ENCODE measurements at places on chromosomes 1 and 21. TPM values are rescaled to one million over a fixed set of nuclear protein-coding genes. Genes with fewer than 3 reads are reported as not detected.

GRCh38 chr1:53324321-53324720 is 3.5 kb downstream of the LRP8 start:
- no peak for DNase-seq

DNA sequence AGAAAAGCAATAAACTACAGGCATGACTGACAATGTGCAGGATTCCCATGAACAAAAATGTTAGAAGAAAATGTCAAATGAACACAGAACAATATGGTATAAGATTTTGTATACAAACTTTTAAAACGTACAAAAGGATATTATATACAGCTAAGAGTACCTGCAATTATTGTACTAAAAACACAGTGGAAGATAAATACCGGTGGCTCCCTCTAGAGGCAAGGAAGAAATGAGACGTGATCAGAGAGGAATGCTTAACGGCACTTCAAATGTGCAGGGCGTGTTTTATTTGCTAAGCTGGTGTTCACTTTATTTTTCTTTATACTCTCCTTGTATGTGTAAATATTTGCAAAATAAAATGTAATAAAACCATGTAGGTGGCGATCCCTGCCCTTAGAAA is 191.8 kb upstream of the SAMSN1 start:
- DNase-seq, result peak; percentile 62

The HES2 gene
- 13.3 TPM for total RNA-seq

DNA sequence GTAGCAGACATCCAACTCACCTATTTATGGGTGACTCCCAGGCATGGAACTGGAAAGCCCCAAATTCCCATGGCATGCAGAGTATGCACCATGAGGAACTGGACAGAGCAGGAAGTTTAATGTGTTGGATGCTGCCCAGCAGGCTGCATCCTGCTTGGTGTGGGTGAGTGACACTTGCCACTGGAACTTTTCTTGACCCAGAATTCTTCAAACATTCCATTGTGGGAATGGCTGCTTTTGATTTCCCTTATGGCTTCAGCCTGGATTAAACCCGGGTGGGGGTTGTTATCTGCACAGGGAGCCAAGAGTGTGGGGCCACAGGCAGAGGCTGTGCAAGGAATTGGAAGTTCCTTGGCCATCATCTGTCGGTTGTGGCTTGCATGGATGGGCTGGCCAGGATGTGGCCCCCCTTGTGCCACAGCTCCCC is 26.9 kb upstream of the BACE2 start:
- peak; percentile 40 for DNase-seq

DNA sequence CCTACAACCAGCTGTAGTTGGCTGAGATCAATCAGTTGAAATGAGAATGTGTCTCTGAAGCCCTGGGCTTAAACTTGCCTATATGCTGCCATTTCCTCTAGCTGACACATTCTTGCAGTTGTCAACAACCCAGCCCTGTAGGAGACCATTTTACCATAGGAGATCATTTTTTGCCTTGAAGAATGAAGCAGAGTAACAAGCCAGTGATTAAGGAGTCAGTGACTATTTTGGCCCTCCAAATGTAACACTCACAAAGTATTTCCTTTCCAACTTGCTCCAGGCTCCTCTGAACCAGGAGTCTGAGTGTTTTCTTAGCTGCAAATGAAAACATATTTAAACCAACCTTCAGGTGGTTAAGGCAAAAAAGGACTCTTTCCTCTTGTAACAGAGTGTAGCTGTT is 183.5 kb downstream of the ZZZ3 start:
- DNase-seq, result peak; percentile 51

DNA sequence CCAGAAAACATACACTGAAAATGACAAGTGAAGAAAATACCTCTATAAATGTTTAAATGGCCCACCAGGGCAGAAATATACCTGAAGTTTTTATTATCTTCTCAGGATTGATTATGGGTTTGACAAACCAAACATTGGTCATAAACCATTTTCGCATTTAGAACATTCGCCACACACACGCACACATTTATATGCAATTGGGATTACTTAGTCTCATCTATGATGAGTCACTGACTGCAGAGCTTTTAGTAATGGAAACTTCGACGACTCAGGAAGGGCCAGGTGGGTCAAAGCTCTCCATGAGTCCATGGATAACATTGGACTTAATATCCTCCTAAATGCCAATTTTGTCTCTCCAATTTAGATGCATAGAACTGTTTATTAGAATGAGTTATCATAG is 16.9 kb downstream of the NRDC start:
- DNase-seq, result no peak

- no peak for DNase-seq
Observed at GRCh38 chr21:40640266-40640789, 206.6 kb downstream of the DSCAM start.

- DNase-seq, result no peak
Observed at GRCh38 chr1:61914823-61915482, 172.7 kb downstream of the PATJ start.

DNA sequence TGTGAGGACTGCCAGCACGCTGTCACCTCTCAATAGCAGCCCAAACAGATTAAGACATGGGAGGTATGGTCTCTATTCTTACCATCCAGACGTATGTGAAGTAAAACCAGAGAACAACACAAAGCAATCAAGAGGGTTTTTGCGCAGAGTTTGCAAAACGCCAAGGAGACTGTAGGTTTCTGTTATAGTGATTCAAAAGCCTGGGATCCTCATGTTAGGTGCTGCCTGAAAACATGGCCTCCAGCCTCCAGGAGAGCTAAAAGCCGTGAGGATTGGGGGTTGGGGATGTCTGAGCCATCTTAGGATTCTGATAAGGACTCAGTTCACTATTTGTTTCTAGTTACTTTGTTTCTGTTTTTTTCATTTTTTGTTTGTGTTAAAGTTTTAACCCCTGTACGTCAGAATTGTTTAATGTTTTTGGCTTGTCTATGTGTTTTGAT is 4.2 kb upstream of the CCT8 start:
- peak; percentile 66 for DNase-seq

The GBP6 gene
- not detected for total RNA-seq

GRCh38 chr1:40143891-40144575 is 17.2 kb upstream of the RLF start:
- peak; percentile 67 for DNase-seq

GRCh38 chr1:214840356-214840755 is 237.4 kb downstream of the CENPF start:
- DNase-seq, result no peak

GRCh38 chr1:191714845-191715244 is 443.4 kb upstream of the RGS18 start:
- peak; percentile 13 for DNase-seq

- no peak for DNase-seq
Observed at GRCh38 chr1:25616987-25617624, 515 bp downstream of the MAN1C1 start.

The PLPPR4 gene
- not detected for total RNA-seq

DNA sequence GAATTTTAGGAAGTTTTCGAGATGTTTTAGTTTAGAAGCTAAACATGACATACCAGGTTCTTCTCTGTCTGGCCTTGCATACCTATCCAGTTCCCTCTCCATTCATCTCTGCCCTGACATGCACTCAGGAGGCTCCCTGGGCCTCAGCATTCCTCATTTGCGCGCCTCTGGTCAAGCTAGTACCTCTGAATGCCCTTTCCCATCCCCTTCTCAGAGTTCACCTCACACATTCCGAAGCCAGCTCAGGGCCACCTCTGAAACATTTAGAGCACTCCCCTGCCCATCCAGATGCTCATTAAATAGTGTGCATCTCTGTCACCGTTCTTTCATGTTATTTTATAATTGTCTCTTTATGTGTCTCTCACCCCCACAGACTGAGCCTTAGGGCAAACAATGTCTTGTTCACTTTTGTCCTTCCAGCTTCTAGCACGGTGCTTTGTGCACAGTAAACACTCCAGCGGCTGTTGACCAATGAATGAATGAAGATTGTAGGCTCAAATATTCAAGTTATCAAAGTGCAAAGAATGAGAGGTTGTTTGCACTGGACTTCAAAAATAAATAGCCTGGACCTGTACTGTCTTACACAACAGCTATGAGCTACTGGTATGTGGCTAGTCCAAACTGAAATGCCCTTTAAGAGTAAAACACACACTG is 1.2 kb upstream of the DHCR24 start:
- DNase-seq, result no peak

DNA sequence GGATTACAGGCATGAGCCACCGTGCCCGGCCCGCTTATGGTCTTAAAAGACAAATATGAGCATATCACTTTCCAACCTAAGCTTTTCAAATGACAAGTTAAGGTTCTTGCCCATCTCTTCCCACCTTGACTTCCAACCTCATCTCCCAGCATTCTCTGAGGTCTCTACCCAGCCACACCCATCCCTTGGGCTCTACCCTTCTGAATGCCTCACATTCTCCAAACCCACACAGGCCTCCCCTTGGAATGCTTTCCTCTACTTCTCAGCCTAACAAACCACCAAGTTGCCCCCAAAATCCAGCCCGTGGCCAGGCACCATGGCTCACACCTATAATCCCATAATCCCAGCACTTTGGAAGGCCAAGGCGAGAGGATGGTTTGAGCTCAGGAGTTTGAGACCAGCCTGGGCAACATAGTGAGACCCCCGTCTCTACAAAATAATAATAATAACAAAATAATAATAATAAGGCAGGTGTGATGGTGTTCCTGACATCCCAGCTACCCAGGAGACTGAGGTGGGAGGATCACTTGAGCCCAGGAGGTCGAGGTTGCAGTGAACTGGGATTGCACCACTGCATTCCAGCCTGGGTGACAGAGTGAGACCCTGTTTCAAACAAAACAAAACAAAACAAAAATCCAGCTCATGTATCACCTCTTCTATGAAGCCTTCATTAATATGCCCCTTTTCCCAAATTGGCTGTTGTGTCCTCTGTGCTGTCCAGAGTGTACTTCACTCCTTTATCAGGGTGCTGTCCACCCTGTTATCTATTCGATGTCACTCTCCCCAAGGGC is 11.2 kb downstream of the DCST2 start:
- no peak for DNase-seq

- DNase-seq, result no peak
Observed at GRCh38 chr1:209720826-209721225, 16.2 kb downstream of the HSD11B1 start.

GRCh38 chr1:158153746-158154444 is 26.8 kb upstream of the CD1D start:
- DNase-seq, result no peak

- no peak for DNase-seq
Observed at GRCh38 chr21:34922479-34922878, 126.6 kb downstream of the RUNX1 start.

- DNase-seq, result peak; percentile 83
Observed at GRCh38 chr1:177927021-177927596, 42.7 kb downstream of the SEC16B start.

The CFAP141 gene
- total RNA-seq, result not detected

DNA sequence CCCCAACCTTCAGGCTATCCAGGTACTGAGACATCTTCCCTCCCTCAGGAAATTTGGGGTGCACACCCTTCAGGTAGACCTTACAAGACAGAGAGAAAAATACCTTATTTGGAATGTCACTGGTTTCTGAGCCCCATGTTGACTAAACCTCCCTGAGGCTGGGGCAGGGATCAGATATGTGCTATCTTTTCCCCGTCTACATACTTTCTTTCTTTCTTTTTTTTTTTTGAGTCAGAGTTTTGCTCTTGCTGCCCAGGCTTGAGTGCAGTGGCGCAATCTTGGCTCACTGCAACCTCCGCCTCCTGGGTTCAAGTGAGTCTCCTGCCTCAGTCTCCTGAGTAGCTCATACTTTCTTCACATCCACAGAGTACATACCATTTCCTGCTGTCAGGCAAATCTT is 1.6 kb downstream of the CYB5R1 start:
- no peak for DNase-seq

GRCh38 chr1:235051521-235051920 is 77.1 kb downstream of the TOMM20 start:
- DNase-seq, result no peak

- no peak for DNase-seq
Observed at GRCh38 chr1:60073605-60074278, at the start of gene C1orf87. Gene C1orf87 (minus strand): TSS chr1:60073770. CDS start chr1:60072643, 1,127 bp downstream.

The RPE65 gene
- total RNA-seq, result not detected

GRCh38 chr1:45833361-45833760 is 29.9 kb downstream of the MAST2 start:
- no peak for DNase-seq

DNA sequence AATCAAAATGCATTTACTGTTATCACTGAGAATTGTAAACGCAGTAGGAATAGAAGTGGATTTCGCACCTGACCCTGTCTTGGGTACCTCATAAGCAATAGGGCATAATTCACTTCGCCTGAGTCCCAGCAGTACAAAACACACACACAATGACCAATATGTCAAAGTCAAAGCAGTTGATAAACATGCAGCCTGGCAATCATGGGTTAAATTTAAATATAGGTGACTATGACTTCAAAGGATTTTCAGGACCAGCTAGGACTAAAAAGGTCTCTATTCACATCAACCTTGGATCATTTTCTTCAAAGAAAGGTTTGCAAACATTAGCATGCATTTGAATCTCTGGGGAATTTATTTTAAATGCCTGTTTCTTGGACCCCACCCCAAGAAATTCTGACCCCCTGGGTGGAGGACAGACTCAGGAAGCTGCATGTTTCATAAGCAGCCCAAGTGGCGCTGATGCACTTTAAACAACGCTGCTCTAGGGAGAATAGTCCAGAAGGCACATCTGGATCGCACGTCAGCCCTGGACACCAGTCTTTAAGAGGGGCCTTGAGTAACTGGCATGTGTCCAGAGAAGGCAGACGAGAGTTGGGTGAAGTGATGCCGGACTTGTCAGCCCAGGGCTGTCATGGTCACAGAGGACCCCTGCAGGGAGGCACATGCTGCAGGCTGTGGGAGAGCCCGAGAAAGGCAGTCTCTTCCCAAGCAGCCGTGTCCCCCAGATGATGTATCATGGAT is 55.7 kb upstream of the EFHD2 start:
- no peak for DNase-seq

GRCh38 chr1:237736372-237737029 is 154.2 kb downstream of the ZP4 start:
- DNase-seq, result no peak

- no peak for DNase-seq
Observed at GRCh38 chr1:155966135-155966534, 12.2 kb downstream of the ARHGEF2 start.

The OR2T29 gene
- not detected for total RNA-seq

GRCh38 chr1:187092104-187092503 is 263.4 kb downstream of the PLA2G4A start:
- DNase-seq, result no peak

GRCh38 chr1:106568201-106568974 is 488.1 kb upstream of the PRMT6 start:
- DNase-seq, result no peak

- DNase-seq, result no peak
Observed at GRCh38 chr1:41509270-41509671, 24.8 kb upstream of the EDN2 start.

The HPDL gene
- total RNA-seq, result 5.6 TPM

GRCh38 chr1:154572468-154573167 is 5.0 kb downstream of the CHRNB2 start:
- no peak for DNase-seq

GRCh38 chr1:52332411-52332810 is 33.6 kb downstream of the CC2D1B start:
- no peak for DNase-seq

Measured in endothelial cell of umbilical vein (primary cell).